ENCODE measurements at places on chromosomes 4 and X.

GRCh38 chrX:2928191-2928582 is 952 bp downstream of the ARSD start:
- DNase-seq, result no peak

DNA sequence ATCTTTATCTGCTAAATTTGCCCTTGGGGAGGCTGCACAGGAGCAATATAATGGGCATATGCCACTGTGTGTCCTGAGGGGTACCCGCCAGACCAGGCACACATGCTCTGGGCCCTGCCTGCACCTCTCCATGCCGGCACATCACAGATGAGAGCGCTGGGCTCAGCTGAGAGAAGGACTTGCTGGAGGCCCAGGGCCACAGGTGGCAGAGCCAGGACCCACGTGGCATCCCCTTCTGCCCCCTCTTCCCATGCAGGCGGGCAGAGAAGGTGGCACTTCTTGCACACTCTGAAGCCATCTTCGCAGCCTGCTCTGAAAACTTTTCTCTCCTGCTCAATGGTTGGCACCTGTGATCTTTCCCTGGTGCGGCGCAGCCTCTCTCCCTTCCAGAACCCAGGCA is 20.1 kb downstream of the CPZ start:
- no peak for DNase-seq

DNA sequence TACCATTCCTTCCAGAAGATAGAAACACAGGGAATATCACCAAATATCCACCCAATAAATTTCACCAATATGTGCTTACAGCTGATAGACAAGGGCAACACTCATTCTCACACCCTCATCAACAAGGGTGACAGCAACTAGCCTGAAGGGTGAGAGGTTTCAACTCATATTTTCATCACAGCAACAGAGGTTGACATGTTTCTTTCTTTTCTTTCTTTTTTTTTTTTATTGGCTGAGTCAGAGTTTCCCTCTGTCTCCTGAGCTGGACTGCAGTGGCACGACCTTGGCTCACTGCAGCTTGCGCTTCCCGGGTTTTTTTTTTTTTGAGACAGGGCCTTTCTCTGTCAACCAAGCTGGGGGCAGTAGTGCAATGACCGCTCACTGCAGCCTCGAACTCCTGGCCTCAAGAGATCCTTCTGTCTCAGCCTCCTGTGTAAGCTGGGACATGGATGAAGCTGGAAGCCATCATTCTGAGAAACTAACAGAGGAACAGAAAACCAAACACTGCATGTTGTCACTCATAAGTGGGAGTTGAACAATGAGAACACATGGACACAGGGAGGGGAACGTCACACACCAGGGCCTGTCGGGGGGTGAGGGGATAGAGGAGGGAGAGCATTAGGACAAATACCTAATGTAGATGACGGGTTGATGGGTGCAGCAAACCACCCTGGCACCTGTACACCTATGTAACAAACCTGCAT is 27.5 kb upstream of the ASMTL start:
- no peak for DNase-seq

DNA sequence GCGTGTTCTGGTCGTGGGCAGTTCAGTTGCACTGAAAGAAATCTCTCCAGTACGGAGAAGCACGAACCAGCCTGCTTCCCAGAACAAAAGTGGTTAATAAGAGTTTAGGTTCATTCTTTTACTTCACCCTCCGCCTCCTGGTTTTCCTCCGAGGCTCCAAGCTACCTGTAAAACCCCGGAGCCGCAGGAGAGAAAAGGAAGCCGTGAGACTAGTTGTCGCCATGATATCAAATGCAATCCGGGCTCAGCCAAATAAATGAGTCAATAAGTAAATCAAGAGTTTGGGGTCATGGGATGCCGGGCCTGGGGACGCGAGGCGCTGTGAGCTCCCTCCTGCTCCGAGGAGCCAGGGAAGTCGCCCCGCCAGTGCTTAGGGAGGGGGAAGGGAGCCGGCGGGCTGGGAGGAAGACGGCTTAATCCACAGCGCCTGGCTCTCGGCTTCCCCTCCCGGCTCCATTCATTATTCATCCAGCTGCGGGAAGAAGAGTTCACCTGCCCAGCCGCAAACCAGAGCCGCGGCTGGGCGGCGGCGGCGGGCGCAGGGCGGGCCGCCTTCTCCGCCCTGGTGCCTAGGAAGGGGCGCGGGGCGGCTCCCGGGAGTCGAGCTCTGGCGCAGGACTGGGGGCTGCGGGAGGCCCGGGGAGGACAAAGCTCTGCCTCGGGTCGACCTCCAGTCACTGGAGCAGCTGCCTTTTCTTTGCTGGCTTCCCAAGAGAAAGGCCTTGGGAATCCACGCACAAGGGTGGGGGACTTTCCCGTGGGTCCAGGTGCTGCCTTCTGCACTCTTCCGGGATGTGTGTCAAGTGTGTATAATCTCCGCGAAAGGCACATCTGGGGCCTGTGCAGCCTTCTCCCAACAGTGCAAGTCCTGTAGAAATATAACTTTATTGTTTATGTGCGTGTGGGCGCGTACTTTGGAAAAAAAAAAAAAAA is 1.7 kb downstream of the FRAS1 start:
- no peak for DNase-seq

GRCh38 chr4:60948008-60948407 is 252.1 kb upstream of the ADGRL3 start:
- no peak for DNase-seq

DNA sequence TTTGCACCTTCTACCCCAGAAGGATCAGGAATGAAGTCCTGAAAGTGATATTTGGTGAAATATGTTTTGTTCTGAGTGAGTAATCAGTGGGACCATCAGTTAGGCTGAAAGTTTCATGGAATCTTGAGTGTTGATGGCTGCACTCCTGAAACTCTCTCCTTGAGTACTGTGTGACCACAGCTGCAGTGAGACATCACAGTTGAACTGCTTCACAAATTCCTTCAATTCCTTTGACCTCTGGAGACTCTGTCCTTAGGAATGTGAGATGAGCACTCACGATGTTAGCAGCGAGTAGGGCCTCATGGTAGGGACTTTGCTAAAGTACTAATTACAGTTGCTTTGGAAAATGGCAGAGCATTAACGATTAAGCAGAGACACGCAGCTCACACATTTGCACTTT is 142.9 kb upstream of the SLC4A4 start:
- no peak for DNase-seq

DNA sequence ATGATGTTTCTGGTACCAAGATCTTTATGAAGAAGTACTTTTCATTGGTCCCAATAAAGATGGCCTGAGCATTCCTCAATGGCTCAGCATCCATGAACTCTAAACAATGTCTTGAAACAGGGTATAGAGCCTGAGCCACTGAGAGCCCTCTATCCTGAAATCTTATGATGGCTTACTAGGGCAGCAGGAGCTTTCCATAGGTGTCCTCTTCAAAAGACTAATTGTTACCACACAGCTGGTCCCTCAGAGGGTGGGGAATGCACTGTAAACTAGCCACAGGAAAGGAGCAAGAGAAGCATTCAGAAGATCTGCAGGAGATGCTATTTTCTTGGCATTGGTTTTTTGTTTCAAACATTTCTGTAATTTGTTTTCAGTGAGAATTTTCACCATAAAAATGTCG is 5.6 kb upstream of the BANK1 start:
- DNase-seq, result no peak

- DNase-seq, result no peak
Observed at GRCh38 chr4:66575008-66575696, 904.9 kb upstream of the EPHA5 start.

DNA sequence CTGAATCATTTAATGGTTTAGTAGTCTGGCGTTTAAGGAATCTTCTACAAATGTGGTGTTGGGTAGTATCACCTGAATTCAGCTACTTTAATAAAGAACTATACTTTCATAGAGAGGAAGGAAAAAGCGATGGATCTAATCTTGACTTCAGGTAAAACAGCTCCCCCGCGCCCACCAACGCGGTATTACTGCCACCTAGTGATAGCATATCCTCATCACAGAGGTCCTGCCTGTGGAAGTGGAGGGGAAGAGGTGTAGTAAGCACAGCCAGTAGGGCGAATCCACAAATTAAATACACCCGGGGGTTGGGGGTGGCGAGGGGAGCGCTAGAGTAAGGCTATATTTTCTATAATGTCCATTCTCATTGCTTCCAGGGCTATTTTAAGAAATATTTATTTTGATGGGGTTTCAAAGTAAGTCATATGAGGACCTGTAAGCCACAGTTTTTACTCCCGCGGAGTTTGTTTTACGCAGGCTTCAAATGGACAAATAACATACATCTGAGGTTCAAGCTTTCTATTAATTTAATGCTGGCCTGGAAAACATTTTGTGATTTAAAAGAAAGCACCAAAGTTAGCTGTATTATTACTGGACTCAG is 8.3 kb upstream of the DAPP1 start:
- peak; percentile 21 for DNase-seq

- DNase-seq, result no peak
Observed at GRCh38 chrX:110588164-110588563, 207.5 kb downstream of the CHRDL1 start.

- DNase-seq, result no peak
Observed at GRCh38 chrX:96407981-96408380, 276.7 kb upstream of the DIAPH2 start.

GRCh38 chr4:174549721-174550120 is 27.4 kb upstream of the HPGD start:
- DNase-seq, result no peak

All from stimulated activated CD4-positive, alpha-beta T cell treated with anti-CD3 and anti-CD28 coated beads, Interleukin-1b, Interleukin-23, amount 100 ng/mL, for 1 hour (primary cell).